Fibroblast of skin of left biceps (primary cell): ENCODE measurements at places on chromosomes 4 and X.

- no peak for DNase-seq
These were observed 67.5 kb downstream of the RBM47 start for GRCh38 chr4:40562208-40562607.

DNA sequence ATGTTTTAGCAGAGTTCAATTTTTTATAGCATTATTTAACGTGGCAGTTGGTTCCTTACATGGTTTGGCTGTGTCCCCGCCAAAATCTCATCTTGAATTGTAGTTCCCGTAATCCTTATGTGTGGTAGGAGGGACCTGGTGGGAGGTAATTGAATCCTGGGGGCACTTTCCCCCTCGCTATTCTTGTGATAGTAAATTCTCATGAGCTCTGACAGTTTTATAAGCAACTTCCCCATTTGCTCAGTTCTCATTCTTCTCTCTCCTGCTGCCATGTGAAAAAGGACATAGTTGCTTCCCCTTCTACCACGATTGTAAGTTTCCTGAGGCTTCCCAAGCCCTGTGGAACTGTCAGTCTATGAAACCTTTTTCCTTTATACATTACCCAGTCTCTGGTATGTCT lies 329.5 kb downstream of the GRIA2 start:
- DNase-seq, result no peak

DNA sequence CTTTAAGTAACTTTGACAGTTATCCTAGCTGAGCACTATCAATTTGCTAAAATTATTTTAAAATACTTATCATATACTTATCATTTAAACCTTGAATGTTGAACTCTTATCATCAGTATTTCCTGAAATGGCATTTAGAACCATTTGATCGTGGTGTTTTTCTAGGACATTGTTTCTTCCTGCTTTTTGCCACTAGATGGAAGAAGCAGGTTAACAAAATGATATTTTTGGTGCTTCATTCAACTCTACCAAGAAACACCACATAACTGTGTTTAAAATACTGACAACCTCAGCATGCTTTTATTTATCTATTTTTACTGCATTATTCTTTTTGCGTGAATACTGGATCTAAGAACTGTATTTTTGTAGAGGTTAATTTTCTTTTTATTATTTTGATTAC lies 44.6 kb downstream of the C4orf33 start:
- no peak for DNase-seq

DNA sequence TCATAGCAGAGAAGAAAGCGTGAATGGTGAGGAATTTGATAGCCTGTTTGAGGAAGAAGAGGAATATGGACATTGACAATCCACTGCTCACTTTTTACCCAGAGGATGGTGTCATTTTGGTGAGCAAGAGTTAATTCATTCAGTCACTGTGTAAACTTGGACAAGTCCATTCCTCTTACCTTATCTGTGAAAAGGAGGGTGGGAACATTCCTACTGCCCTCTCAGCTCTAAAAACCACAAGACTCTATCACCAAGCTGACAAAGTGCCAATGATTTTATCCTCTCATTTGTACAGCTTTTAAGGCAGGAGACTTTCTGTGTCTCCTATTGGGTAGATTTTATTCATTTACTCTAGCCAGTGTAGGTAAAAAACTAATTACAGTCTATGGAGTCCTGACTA lies 103.8 kb downstream of the LUZP4 start:
- DNase-seq, result no peak

GRCh38 chrX:141220342-141221008 lies 21.8 kb downstream of the SPANXC start:
- peak; percentile 29 for DNase-seq

- peak; percentile 40 for DNase-seq
These were observed 69.3 kb downstream of the SH3RF1 start for GRCh38 chr4:169201222-169202144.

DNA sequence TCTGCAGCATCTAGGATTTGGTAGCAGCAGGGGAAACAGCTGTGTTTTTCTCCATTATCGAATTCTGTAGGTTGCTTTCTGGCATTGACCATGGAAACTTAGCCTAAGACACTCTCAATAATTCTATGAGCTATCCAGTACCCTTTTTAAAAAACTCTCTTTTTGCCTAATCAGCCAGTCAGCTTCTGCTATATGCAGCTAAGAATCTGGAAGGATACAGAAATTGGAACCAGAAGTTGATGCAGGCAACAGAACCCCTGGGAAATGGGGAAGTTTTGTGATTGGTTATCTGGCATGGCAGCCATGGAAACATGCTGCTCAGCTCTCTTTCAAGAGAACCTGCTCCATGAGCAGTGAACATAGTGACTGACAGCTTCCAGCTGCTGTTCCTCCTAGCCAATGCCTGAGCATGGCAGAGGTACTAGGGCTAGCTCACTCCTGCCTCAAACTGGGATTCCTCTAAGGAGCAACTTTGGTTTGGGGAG lies 417.6 kb upstream of the MAOA start:
- DNase-seq, result no peak

DNA sequence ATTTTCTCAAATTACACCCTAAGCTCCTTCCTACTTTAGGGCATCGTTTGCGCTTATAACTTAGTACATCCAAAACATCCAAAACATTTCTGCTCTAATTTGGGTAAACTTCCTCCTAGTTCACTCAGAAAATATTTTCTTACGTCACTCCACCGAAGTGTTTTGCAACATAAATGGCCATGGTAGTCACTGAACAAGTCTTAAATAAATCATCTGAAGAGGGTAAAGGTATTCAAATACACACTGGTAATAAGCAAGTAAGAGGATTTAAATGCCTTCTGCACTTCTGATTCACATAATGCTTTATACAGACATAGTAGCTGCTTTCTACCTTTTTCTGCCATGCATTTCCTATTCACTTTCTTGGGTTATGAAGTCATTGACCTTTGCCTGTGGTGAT lies 991.9 kb downstream of the NLGN4X start:
- no peak for DNase-seq

DNA sequence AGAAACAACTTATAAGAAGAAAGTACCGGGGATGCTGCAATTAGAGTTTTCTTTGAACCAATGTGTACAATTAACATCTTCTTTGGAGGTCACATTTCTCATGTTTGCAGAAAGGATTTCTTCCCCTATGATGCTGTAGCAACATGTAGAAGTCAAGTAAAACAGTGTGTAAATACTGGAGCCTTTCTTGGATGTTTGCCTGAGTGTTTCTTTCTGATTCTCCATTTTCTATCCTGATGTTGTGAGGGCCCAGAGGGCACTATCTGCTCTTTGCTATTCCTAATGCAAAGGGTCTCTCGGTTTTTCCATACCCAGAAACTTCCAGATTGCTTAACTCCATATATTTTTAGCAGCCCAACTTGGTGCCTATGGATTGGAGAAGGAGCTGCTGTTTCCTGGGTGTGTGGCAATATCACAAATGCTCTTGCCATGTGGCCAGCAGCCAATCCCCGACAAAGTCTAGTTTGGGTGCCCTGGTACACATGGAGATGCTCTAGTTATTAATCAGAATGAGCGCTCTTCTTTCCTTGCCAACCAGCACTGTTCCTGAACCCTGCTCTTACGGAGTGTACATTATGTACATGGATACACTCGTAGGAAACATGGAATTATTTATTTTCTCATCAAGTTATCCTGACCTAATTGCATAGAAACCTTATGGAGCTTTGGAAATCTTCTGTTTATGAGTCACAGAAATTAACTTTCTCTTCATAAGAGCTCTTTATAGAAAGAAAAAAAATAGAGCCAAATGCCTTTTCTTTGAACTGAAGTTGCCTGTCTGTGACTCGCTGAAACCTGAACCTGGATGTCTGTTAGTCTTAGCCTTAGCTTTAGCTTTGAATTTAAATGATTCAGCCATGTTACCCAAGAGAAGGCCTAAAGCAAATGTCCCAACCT lies 67.0 kb upstream of the GPC4 start:
- no peak for DNase-seq

DNA sequence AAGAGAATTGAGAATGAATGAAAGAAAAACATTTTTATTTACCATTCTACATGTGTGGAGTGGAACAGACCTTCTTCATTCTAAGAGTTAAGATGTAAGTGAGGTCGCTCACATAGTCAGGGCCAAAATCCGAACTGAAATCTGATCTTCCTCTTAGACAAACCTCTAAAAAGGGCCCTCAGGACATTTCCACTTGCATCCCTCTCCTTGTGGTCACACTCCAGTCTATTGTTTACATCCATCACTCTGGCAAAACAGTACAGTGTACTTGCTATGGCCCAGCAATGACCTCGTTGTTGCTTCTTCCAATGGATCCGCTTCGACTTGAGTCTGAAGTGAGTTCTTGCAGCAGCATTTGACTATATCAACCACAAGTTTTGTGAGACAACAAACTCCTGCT lies 54.2 kb downstream of the MOSPD2 start:
- no peak for DNase-seq

DNA sequence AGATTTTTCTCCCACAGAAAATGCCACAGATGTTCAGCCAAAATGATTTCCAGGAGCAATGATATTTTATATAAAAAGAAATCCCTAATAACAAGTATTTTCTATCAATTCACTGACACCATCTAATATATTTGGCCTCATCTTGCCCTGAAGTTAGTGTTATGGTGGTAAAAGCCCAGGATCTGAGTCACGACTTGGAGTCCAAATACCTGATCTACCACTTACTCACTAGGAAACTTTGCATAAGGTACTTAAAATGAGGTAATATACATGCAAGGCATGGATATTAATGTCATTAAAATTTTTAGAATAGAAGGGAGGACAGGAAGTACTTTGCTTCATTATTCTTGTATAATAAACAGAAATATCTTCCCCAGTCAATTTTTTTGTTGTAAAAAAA lies 16.3 kb downstream of the PPP3CA start:
- no peak for DNase-seq

GRCh38 chr4:127783955-127784770 lies 2.0 kb downstream of the HSPA4L start:
- DNase-seq, result no peak

DNA sequence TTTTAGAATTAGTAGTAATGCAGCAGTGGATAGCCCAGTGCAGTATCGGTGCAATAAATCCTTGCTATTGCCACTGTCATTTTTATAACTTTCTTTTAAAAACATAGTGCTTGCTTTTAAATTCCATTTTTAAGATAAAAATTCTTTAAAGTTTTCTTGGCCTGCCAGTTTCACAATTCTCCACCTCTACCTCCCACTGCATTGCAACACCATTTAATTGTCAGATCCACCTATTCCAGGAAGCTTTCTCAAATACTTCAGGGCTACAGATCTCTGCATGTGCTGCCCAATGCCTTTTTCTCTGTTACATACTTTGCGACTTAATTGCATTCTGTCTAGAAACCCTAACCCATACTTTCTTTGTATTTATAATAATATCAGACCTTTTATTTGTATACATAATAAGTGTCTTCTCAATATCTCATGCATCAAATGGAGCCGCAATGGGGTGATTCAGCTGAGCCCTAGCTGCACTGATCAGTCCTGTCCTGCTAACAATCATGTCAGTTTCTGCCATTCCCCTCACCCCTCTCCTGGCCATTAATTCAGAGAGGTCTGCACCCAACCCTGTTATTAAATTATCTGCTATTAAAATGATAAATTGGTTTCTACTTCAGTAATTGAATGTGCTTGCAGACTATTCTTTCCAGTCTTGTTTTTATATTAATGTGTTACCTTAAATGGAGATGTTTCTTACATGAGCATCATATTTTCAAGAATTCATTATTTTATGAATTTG lies 193.1 kb downstream of the SLIT2 start:
- DNase-seq, result no peak
